ENCODE measurements at places on chromosomes 2 and 18. TPM values are rescaled to one million over a fixed set of nuclear protein-coding genes. Genes with fewer than 3 reads are reported as not detected.

DNA sequence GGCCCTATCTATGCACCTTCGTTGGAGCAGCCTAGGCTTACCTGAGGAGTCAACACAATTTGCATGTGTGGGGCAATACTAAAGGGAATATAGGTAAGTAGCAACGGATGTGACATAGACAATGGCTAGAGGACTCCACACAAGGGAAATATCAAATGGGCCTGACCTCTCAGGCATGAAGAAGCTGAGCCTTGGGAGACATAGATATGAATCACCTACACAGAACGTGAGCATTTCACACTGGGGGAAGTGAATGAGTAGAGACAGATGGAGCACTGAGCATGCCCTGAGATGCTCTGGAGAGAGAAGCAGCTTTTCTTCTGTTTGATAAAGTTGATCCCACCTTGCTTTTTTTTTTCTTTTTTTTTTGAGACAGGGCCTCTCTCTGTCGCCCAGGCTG is 97.9 kb downstream of the ATL2 start:
- DNase-seq: no peak

- DNase-seq: no peak
Measured at GRCh38 chr2:204172145-204172600, 235.6 kb downstream of the ICOS start.

GRCh38 chr2:218984239-218985020 is 554 bp downstream of the FEV start:
- no peak for DNase-seq

- DNase-seq: no peak
Measured at GRCh38 chr2:43196768-43197587, 29.4 kb downstream of the ZFP36L2 start.

- no peak for DNase-seq
Measured at GRCh38 chr18:13376298-13376840, 157.8 kb downstream of the LDLRAD4 start.

GRCh38 chr2:196263181-196263747 is 91.9 kb upstream of the STK17B start:
- no peak for DNase-seq

DNA sequence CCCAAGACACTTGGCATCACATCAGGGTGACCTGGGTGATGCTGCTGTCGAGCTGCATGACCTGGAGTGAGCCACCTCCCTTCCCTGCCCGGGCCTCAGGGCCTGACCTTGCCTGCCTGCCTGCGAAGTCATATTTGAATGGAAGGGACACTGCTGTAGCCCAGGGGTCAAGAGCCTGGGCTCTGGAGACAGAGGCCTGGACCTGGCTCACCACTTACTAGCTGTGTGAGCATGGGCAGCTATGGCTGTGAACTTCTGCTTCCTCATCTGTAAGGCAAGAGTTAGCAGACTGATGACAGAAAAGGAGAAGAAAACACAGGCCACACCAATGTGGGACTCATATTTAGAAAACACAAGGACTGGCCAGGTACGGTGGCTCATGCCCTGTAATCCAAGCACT is 118.7 kb downstream of the ZFP36L2 start:
- no peak for DNase-seq

- DNase-seq: no peak
Measured at GRCh38 chr18:33460681-33461080, 20.2 kb upstream of the CCDC178 start.

DNA sequence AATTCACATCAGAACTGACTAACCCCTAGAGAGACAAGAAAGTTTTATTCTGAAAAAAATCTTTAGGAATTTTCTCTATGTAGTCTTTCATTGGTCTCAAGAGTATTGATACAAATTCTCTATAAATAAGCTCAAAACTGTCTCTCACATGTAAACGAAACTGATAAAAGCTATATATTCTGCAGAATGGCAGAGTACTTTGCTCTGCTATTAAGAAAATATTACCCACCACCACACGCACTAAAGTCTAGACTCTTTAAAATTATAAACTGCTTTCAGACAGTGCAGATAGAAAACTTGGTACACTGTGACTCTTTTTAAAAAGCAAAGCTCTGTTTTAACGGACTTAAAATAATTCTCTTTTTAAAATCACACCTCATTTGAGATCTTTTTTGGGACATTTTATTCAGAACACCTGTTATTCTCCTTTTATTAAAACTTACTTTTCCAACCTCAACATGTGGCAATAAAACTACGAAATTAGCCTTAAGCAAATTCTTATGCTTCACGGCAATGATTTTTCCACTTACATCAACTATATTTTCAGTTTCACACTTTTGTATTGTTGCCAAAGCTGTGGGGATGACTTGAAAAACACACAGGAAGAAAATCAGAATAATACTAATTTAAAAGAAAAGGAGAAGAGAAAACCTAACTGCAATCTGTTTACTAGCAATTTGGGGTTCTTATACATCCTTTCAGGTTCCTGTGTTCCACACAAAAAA is 58.0 kb downstream of the CCDC88A start:
- no peak for DNase-seq

GRCh38 chr2:5353565-5353964 is 338.6 kb upstream of the SOX11 start:
- DNase-seq: no peak

DNA sequence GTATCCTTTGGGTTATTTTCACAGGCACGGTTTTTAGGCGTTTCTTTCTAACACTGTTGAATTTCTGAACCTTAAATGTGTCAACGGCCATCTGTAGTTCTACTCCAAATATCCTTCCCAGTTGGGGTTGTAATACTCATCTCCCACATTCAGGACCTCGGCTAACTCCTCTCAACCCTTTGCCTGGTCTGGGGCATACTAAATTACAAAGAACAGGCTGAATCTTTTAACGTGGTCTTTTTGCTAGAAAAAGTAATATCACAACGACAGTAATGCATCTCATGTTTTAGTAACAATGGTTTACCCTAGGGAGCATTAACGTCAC is 2.1 kb downstream of the RPRM start:
- DNase-seq: no peak

Gene SLC66A2
- 24.3 TPM for total RNA-seq

Gene FAM117B
- total RNA-seq: 8.8 TPM

Gene ERFE
- total RNA-seq: 18.3 TPM

Gene ACOXL
- 10.7 TPM for total RNA-seq

All from PC-9 (cell line).